ENCODE measurements at places on chromosomes 12 and 14.
A peak's percentile ranks its signal among the peaks of the same experiment; 100 is the strongest.

DNA sequence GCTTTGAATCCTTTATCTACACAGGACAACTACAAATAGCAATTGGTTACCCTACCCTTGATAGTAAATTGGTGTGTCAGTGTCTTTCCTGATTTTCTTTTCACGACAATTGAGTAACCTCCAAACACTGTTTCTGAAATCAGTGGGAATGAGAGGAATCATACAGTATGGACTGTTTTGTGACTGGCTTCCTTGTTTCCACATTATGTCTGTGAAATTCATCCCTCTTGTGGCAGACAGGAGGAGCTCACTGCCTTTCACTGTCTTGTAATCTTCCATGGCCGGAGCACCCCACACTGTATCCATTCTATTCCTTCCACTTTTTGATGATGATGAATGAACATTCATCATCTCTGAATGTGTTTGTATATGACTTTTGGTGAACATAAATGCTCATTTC, 164.0 kb upstream of the PZP start:
- ATAC-seq: no peak

DNA sequence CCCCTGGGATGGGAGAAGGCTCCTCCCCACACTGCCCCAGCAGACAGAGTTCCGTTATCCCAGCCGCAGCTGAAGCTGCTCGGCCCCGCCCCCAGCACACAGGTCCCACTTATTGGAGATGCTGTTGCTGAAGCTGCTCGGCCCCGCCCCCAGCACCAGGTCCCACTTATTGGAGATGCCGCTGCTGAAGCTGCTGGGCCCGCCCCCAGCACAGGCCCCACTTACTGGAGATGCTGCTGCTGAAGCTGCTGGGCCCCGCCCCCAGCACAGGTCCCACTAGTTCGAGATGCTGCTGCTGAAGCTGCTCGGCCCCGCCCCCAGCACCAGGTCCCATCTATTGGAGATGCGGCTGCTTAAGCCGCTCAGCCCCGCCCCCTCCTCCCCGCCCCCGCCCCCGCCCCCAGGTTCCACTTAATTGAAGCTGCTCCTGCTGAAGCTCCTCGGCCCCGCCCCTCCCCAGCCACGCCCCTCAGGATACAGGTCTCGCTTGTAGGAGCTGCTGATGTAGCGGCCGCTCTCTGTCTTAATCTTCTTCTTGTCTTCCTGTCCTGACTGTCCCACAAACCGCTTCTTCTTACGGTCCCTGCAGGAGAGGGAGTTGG, 12.0 kb downstream of the CFAP73 start:
- no peak for ATAC-seq

DNA sequence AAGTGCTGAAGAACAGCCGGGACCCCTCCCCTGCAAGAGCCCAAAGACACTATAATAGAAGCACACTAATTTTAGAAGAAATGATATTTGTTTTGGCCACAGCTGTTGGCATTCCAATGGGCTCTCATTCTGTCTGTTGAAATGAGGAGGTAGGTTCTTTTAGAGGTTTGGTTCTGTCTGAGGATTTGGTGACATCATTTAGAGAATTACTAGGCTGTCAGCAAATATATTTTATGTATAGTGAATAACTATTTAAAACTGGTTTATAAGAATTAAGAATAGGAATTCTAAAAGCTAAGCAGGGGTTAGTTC, 200.7 kb upstream of the SLC38A2 start:
- ATAC-seq: no peak

DNA sequence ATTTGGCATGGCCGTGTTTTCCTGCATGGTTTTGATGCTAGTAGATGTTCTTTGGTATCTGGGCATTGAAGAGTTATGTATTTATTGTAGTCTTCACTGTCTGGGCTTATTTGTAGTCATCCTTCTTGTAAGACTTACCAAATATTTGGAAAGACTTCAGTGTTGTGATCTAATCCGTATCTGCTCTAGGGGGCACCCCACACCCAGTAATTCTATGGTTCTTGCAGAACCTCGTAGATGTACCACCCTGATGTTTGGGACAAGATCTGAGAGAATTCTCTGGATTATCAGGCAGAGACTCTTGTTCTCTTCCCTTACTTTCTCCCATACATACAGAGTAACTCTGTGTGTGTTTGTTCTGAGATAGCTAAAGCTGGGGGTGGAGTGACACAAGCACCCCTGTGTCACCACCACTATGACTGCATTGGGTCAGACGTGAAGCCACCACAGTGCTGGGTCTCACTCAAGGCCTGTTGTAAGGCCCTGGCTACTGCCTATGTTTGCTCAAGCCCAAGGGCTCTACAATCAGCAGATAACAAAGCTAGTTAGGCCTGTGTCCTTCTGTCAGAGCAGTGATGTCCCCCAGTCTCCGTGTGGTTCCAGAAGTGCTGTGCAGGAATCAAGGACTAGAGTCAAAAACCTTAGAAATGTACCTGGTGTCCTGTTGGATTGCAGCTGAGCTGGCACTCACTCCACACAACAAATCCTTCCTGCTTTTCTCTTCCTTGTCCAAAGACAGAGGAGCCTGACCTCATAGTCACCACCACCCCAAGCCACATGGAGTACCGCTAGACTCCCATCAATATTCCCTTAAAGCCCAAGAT, 9.6 kb downstream of the RDH16 start:
- no peak for ATAC-seq

GRCh38 chr12:15979096-15980092, 68.3 kb downstream of the DERA start:
- no peak for ATAC-seq

DNA sequence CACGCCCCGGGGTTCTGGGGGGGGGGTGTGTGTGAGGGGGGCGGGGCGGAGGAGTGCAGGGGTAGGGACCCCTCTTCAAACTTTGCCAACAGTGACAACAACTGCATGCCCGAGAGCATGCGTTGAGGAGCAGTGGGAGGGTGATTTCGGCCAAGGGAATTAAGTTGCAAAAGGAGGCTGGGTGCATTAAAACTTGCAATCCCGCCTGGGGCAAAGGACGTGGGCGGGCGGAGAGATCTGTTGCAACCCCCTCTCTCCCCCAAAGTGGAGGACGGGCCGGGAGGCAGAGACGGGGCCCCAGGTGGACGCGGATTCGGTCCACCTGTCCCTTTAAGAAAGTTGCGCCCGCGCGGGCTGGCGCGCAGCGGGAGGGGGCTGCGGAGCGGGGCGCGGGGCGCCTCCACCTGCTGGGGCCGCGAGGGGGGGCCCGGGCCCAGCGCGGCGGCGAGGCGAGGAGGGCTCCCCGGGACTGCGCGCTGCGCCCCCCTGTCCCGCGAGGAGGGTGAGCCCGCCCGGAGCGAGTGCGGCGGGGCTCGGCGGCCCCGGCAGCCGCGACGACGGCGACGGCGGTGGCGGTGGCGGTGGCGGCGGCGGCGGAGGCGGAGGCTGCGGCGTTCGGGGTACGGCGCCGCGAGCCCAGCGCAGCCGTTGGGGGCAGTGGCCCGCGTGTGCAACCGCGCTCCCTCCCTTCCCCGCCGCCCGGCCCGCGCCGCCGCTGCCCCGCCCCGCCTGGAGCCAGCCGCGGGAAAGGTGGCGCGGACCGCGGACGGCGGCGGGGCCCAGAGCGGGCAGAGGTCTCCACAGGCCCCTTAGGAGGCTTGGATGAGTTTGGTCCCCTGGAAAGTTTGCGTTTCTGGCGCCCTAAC, 530 bp upstream of the FOXN4 start:
- peak; percentile 55 for ATAC-seq

Data from gastroesophageal sphincter (tissue), 4 donors.